GM23248 (cell line): ENCODE measurements at places on chromosomes 1 and 21. TPM values are rescaled to one million over a fixed set of nuclear protein-coding genes. Genes with fewer than 3 reads are reported as not detected.

DNA sequence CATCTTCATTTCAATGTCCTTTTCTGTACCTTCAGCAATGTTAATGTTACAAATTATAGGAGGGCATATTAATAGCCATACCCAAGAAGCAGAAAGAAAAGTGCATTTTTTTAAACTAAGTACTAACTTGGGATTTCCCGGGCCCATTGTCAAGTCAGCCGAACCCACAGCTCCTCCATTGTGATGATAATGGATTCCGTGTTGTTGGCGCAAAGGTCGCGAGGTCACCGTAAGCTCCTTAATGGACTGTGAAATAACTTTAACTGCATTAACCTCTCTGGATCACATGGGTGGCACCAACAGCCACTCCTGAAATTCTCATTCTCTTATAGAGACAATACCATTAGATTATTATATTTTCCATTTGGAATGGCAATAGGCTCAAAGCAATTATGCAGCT lies 250.6 kb upstream of the RRP15 start:
- no peak for DNase-seq

DNA sequence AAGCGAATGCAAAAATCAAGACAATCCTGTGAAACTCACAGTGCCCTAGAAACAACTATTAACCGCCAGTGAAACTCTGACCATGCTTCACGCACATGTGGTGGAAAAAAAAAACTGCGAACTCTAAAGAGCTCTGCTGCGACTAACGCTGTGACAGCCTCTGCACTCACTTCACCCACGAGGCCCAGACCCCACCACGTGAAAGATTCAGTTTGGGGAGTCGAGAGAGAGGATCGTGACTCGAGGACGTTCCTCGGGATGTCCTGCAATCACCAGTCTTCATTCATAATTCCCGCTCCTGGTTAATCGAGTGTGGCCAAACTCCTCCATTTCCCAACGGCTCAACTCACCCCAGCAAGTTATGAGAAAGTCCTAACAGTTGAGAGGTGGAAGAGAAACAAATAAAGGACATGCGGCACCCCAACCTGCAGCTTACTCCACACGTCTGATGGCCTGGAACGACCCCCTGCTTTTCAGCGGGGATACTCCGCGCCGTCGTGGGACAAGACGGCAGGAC lies 1.1 kb downstream of the SERBP1 start:
- DNase-seq, result peak; percentile 58

GRCh38 chr1:209630383-209631225 lies 21.6 kb downstream of the LAMB3 start:
- no peak for DNase-seq

DNA sequence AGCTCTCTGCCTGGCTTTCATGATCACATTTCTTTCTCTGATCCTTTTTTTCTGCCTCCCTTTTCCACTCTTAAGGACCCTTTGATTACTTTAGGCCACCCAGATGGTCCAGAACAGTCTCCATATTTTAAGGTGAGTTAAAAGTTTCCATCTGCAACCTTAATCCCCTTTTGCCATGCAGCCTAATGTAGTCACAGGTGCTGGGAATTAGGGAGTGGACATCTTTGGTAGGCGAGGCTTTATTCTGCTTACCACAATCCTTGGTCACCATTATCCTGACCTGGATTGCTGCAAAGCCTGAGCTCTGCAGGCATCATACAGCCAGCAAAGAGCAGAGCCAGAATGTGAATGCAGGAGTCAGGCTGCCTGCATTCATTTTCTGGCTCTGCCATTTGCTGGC lies 95.9 kb downstream of the XCL2 start:
- no peak for DNase-seq

- peak; percentile 59 for DNase-seq
These were observed 27.7 kb downstream of the CR1L start for GRCh38 chr1:207672522-207673130.

- peak; percentile 20 for DNase-seq
These were observed 280.3 kb downstream of the LTN1 start for GRCh38 chr21:28712411-28712810.

GRCh38 chr1:246651012-246651695 lies 73.1 kb upstream of the SCCPDH start:
- no peak for DNase-seq

DNA sequence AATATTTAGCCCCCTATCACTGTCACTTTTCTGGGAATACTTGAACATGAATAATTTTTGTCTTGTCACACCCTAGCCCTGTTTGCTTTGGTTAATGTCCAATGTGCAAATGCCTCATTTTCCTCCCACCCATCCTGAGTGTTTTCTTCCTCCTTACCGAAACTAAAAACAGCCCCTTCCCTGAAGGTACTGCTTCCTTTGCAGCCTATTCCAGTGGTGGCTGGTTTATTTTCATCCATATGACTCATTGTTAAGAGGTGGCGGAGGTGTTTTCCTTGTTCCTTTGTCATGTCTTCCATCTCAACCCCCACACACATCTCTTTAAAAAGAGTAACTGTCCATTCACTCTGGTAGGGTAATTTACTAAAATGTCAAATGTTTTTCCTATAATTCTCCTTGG lies 40.4 kb downstream of the CD55 start:
- no peak for DNase-seq

GRCh38 chr1:89363196-89363595 lies 663 bp upstream of the GBP6 start:
- peak; percentile 15 for DNase-seq

The TNNT2 gene
- total RNA-seq, result not detected in 2 replicates

The PGLYRP3 gene
- total RNA-seq, result not detected in 2 replicates
